ENCODE measurements at places on chromosomes 6 and 20.
A peak's percentile ranks its signal among the peaks of the same experiment; 100 is the strongest.

DNA sequence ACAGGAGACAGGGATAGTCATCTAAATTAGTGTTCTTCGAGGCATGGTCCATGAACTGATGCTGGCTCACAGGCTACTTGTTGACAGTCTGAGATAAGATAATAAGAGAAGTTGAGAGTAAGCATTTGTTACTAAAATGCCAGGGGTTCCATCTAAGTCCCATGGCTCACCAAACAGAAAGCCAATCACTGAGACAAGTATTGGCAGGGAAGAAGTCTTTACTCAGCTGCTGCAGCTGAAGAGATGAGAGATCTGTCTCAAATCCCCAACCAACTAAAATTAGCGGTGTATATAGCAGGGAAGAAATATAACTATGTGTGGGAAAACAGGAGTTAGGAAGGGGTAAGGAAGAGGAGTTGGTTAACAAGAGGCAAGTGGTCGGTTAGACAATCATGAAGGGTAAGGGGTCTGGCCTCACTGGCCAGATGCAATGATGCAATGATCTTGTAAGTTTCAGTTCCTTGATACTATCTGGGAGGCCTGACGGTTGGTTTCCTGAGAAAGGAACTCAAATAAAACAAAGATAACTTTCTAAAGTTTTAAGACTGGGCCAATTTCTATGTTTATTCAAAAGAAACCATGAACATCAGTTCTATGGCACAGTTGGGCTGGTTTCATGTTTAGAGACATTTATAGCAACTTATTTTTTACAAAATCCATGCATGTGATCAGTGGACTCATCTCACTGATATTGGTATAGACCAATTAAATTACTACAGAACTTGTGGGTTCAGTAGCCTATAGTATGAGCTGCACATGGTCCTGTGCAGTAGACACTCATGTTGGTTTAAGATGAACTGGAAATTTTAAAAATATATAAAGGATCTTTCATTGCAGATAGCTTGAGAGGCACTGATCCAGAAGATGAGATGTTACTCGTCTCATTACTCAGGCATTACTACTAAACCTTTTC lies 9.9 kb upstream of the HEBP2 start:
- DNase-seq = peak; percentile 85

DNA sequence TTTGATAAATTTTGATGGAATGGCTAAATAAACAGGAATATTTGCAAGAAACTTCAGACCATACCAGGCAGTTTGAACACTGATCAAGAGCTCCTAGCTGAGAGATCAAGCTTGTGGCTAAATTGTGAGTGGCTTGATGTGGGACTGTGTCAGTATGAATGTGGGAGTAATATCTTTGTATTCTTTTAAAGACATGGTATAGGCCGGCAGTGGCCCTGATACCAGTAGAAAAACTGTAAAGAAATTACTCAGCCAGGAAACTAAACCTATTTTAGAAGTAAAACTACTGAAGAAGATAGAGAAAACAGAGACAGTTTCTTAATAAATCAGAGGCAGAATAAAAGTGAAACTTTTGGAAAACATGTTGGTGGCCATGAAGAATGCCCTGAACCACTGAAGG lies 608.4 kb upstream of the SYNCRIP start:
- no peak for DNase-seq

GRCh38 chr6:112337209-112337638 lies 9.9 kb upstream of the RFPL4B start:
- DNase-seq = peak; percentile 54

DNA sequence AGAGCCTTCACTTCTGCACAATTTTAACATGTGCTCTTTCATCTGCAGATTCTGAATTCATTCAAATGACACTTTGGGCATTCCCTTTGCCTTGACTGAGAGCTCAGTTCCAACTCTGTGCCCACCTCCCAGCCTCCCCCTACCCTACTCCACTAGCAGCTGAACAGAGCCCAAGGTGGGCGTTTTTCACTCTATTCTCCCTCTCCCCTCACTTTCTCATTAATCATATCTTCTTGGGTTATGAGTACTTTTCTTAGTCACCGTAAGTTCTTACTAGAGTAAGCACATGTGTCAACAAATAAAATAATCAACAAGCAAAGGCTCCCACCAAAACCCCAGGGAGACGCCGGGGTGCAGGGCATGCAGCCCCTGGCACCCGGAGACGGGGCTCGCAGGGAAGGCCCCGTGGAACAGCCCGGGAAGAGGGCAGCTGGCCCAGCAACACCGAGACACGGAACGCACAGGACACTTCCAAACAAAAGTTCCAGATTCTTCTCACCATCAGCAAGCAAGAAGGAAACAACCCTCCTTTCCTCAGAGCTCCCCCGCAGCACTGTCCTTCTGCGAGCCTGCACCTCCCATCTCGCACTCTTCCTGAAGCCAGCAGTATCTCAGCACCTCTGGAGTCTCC lies 34.1 kb downstream of the TAF4 start:
- no peak for DNase-seq

GRCh38 chr6:20341564-20341963 lies 60.1 kb upstream of the E2F3 start:
- DNase-seq = no peak

DNA sequence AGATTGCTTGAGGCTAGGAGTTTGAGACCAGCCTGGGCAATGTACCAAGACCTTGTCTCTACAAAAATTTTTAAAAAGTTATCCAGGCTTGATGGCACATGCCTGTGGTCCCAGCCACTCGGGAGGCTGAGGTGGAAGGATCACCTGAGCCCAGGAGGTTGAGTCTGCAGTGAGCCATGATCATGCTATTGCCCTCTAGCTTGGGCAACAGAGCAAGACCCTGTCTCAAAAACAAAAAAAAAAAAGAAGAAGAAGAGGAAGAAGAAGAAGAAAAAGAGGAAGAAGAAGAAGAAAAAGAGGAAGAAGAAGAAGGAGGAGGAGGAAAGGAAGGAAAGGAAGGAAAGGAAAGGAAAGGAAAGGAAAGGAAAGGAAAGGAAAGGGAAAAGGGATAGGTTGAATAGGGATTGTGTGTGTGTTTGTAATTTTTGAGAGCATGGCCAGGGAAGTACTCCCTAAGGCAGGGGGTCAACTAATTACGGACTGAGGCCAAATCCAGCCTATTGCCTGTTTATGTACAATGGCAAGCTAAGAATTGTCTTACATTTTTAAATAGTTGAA lies 43.0 kb upstream of the ZNF217 start:
- no peak for DNase-seq
